Stimulated activated CD8-positive, alpha-beta memory T cell treated with anti-CD3 and anti-CD28 coated beads, Interleukin-4, amount 100 ng/mL, for 1 hour (primary cell): ENCODE measurements at places on chromosomes 2 and 18.

DNA sequence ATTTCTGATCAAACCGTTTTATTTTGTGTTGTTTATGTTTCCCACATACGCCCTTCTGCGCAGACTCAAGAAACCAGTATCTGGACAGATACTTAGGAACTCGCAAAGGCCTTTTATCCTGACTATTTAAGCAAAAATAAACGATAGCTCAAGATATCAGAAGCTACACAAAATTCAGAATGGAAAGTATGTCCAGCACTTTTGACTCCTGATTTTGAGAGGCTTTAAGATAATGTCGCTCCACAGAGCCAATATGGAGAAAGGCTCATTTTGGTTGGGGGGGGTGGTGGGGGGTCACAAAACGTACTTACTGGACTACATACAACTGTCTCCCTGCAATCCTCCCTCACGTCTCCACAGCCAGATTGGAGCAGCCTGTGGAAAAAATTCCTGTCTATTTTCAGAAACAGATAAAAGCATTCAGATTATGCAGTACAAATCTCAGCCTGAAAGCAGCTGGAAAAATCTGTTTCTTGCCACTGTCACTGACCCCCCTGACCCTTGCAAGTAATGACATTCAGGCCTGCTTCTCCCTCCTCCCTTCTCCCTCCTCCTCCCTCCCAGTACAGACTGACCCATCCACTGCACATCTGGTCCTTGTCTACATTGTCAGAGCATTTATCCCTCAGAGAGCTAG lies 34.9 kb upstream of the LCLAT1 start:
- DNase-seq, result no peak

DNA sequence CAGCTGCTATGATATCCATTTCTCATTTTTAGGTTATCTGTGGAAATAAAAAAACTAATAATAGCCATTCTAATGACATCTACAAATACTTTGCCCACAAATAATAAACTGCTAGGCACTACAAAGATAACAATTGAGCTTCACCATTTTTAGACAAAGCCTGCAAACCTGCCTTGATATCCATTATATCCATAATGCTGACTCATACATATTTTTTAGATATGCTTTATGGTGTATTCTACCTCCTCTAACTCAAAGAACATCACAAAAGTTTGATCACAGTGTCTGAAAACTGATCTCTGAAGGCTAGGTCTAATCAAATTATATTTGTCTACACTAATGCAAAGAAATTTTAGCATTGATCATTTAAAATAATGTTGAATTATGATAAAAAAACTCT lies 138.4 kb downstream of the HNMT start:
- no peak for DNase-seq

GRCh38 chr2:85851253-85852151 lies 37.3 kb downstream of the ST3GAL5 start:
- DNase-seq, result no peak

GRCh38 chr2:195695002-195695631 lies 38.1 kb downstream of the SLC39A10 start:
- no peak for DNase-seq

- no peak for DNase-seq
Observed at GRCh38 chr18:44848644-44849335, 168.1 kb downstream of the SETBP1 start.

DNA sequence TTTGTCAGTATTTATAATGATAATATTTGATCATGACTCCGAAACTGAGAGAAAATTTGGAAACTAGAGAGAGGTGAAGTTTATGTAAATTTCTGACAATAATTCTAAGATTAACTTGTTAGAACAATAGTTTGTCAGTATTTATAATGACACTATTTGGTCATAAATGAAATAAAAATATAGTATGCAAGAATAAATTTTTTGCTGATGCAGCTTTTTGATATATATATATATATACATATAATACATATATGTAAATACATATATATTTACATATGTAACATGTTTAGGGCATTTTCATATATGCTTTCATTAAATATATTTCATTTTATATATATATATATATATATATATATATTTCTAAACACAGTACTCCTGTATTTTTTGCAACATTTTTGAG lies 1158.1 kb downstream of the LRP1B start:
- DNase-seq, result no peak

GRCh38 chr2:15911686-15912085 lies 28.7 kb upstream of the MYCN start:
- no peak for DNase-seq

DNA sequence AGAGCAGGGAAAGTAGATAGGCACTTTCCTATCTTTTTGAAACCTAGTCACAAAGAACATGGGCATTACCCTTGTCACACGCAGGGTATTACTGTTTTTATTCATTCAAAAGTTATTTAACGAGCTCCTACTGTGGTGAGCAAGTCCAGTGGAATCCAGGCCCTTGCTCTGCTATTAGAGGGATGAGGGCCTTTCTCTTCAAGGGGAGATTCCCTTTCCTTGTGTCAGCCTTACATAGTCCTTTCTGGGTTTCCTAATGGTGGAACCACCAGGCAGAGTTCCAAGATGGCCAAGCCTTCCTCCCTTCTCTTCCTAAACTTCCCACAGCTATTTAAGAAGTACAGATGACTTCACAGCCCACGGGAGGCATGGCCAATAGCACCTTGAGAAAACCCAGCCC lies 64.6 kb downstream of the SPTBN1 start:
- DNase-seq, result no peak

- no peak for DNase-seq
Observed at GRCh38 chr18:49907346-49907929, 94.1 kb upstream of the ACAA2 start.

DNA sequence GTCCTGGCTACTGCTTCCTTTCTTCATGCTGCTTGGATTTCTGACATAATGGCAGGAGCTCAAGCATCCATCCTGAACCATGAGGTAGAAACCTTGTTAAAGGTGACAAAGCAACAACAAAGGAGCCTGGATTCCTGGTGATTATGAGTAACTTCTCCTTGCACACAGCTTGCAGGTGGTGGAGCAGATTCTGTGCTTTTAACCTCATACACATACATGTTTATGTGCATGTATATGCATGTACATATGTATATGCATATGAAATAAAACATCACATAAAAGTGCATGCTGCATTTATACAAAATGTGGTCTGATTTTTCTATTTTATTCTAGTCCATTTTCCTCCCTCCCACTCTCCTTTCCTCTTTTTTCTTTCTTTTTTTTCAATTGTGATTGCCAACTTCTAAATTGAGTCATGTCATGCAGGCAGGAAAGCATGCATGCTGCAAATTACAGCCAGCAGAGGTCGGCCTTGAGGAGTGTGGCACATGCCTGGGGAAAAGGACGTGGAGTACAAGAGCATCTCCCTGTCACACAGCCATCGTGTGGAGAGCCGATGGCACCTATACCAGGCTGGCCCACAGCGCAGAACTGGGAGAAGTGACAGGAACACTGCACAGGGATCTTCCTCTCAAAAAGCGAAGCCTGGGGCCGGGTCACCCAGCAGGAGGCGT lies 17.9 kb downstream of the LCT start:
- no peak for DNase-seq

GRCh38 chr2:236657801-236658200 lies 88.2 kb downstream of the ACKR3 start:
- DNase-seq, result no peak

DNA sequence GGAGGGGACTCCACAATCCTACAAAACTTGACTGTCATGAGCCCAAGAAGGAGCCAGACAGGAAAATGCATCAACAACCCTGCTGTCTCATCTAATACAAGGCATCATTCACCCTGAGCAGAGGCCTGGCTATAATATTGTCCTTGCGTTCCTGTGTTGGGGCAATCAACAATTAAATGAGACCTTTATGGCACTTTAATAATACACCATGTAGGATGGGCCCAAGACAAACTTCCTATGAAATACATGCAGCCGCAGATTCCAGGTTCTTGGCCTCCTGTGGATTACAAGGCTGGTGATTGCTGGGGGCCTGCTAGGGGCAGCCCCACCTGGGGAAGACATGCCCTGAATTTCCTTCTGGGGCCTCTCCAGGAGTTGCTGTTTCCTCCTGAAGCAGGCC lies 82.8 kb upstream of the PPP1CB start:
- no peak for DNase-seq

DNA sequence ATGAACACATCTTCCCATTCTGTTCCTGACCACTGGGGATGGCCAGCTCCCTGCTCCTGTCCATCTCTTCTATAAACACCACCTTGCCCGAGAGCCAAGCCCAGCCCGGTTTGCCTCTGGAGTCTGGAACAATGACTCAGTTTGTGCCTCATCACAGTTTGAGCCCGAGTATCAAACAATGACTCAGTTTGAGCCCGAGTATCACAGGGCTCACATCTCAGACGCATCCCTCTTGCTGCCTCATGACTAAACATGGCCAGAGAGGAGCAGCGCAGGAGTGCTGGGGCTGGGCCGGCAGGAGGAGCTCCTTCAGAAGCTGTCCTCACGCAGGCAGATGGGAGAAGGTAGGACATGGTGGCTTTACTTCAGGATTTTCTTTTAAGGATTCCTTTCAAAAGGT lies 68.7 kb downstream of the PXDN start:
- no peak for DNase-seq

GRCh38 chr2:104430359-104430740 lies 423.6 kb upstream of the POU3F3 start:
- DNase-seq, result no peak

DNA sequence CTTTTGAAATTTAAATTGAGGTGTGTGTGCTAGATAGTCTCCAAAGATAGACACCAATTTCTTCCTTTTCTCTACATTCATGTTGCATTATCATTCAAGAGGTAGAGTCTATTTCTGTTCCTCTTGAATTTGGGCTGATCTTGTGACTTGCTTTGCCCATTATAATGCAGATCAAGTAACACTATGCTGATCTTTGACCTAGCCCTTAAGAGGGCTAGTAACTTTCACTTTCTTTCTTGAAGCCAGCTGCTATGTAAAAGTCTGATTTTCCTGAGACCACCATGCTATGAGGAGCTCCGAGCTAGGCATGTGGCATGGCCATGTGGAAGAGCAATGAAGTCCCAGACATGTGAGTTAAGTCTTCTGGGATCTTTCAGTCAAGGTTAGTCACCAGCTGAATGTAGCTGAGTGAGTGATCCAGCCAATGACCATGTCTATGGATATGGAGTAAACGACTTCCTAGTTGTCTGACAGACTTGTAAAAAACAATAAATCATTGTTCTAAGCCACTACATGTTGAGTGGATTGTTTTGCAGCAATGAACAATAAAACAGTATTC lies 189.4 kb upstream of the CWC22 start:
- DNase-seq, result no peak

GRCh38 chr2:234980451-234981187 lies 28.8 kb downstream of the SH3BP4 start:
- DNase-seq, result no peak

GRCh38 chr18:50451100-50451842 lies 76.4 kb downstream of the SKA1 start:
- no peak for DNase-seq

GRCh38 chr18:48866856-48867255 lies 83.9 kb downstream of the SMAD7 start:
- DNase-seq, result no peak

DNA sequence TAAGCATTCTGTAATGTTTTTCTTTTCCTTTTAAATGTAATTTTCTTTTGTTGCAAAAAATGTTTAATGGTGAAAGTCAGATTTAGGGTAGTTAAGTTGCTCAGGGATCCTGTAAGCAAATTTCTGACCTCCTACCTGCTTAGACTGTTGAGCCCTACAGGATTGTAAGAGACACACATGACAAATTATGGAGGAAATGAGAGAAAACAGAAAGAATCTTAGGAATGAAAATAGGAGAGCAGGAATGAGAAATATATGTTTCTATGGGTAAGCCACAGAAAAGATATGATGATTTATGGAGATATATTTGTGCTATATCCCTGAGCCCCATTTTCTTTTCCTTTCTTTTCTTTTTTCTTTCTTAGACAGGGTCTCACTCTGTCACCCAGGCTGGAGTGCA lies 28.3 kb downstream of the CYBRD1 start:
- DNase-seq, result no peak

- DNase-seq, result no peak
Observed at GRCh38 chr2:230234845-230235244, 9.3 kb downstream of the SP140 start.

DNA sequence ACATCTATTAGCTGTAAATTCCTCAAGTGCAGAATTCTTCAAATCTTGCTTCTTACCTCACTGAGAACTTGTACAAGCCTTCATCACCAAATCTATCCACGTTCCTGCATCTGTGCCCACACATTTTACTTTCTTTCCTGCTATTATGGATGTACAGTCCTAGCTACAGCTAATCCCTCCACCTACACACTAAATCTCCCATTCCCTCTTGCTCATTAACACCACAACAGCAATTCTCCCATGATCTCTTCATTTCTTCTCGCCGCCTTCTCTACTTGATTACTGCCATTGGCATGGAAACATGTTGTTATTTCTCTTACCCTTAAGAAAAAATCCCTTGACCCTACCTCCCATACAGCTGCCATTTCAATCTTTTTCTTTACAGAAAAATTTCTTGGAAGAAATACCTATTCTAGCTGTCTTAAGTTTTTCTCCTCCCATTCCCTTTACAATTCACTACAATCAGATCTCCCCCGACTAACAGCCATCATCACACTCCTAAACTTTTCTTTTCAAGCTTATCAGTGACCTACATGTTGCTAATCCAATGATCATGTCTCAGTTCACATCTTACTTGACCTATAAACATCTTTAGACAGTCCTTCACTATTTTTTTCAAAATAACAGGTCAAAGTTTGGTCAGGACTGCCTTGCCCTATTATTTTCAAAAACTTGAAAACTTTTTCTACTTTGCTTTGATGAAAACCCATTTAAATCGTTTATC lies 41.0 kb downstream of the ROCK2 start:
- no peak for DNase-seq

DNA sequence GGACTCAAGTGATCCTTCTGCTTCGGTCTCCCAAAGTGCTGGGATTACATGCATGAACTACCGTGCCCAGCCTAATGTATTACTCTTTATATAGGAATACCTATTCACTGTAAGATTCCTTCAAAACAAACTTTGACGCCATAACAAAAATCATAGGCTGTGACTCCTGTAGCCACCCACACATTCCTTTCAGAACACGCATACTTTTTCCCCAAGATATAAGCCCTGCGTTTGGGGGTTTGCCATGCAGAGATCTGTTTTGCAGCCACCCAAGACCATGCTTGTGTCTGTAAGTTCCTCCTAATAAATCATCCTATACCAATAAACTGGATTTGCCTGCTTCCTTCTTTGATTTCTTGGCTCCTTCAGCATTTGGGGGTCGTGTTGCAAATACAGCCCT lies 46.0 kb upstream of the STON1 start:
- DNase-seq, result no peak

GRCh38 chr2:175039031-175039430 lies 33.9 kb upstream of the CHN1 start:
- no peak for DNase-seq

DNA sequence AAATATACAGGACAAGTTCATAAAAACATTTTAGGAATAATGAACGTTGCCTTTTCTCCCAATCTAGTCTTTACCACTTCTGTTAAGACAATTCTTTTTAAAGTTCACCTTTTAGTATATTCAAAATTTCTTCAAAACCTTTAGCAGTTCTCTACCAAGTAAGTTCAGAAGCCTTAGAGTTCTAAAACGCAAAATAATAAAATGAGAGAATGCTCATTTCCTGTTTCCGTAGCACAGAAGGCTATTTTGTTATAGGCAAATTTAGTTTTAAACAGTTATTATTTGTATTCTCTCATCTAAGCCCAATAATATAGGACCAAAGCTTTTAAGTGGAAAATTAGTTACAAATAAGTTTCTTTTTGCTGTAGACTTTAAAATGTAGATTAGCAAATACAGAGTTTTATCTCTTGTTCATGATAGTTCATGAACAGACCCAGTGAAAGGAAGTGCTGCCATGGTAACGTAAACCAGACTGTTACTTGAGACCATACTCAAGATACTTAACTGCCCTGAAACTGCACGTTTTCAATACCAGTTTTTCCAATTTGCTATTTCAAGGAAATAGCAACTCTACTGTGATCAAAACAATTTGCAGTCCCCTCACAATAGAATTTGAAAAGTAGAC lies 173.1 kb upstream of the STON1 start:
- DNase-seq, result no peak
